Effector memory CD4-positive, alpha-beta T cell (primary cell): ENCODE measurements at places on chromosomes 4 and X.

DNA sequence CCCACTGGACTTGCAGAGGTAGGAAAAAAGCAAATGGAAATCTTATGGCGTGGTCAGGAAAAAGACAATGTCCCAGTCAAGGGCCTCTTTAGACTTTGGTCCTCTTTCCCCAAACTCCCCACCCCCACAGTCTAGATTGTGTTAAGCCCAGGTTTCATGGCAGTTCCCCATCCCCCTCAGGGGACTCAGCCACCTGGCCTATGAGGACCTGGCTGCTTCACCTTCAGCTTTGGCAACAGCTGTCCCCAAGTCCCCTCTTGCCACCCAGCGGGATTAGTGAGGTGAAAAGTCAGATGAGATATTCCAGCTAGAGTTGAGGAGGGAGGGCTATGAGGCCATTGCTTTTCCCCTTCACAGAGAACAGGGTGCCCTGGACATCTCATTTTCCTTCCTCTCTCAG lies 457 bp downstream of the RIPPLY1 start:
- no peak for DNase-seq

DNA sequence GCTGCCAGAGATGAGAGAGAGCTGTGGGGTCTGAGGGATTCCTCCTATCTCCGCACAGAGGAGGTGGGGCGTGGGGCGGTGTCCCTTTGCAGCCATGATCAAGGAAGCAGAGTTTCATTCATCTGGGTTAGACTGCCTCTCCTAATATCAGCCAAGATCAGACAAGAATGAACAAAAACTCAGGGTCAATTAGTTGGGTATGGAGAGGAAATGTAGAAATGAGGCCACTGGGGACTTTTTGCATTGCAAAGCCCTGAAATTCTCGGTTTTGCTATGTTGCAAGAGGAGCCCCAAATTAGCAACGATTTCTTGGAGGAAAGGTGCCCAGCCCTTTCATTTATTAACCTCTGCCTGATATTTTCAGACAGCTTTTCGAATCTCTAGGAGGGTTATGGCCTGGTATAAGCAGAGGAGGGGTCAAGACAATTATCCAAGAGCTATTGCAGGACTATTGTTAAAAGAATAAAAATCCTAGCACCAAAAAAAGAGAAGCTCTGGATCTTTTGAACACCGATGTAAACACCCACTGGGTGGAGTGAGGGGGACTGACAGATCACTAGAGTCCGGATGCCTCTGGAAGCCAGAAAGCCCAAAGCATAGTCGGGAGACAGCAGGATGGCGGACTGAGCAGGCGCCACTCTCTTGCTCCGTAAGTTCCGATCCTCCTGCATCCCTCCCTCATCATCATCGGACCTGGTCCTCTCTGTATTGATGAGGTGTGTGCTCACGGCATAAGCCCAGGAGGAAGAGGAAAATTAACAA lies 34.4 kb upstream of the ACSL1 start:
- DNase-seq: no peak

DNA sequence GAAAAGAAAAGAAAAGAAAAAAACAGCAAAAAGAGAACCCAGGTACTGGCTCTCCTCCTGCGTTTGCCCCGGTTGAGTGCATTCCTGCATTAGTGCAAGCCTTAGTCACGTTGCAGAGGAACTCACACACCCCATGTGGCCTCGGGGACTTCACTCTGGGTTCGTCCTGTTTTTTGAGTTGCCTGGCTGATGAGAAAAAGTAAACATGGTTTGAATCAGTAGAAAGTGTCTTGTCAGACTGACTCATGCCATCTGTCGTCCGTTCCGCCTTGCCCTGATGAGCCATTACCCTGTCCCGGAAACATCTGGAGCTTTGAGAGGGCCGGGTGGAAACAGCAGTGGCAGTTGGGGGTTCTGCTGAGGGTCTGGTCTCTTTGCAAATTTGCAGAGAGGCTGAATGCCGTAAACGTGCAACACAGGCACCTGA lies 16.3 kb downstream of the CD99 start:
- DNase-seq: peak; percentile 38

DNA sequence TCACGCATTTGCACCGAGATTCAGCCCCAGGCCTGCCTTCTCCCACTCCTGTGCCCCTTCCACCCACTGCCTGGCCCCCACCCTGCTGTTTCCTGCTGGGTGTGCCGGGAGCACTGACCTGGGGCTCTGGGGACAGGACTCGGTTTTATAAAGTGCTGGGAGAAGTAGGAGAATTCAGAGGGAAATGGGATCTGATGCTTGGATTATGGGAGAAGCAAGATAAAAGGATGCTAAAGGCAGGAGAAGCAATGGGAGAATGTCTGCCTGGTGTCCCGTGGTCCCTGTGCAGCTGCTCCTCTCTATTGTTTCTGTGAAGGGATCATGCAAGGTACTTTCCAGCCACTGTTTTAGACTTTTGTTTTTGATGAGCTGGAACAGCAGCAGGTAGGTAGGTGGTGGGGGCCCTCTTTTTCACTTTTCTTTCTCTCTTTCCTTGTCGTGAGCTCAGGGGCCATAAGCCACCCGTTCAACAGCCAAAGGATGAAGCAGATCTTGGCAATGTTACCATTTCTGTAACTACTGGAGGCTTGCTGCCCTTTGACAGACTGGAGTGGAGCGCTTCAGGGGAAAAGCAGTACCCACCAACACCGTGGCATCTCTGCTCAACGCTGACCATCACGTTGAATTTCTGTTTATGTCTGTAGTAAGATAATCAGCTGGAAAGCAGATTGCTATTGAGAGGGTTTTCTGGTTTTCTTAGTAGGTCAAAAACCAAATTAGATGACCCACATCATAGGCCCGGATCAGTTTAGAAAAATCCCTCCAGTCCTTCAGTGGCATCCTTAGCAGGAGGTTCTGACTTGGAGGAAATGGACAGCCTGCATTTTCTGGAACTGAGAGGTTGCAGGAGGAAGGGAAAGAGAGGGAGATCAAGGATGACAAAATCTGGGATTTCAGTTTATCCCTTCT lies 63.8 kb upstream of the ENPP6 start:
- DNase-seq: no peak

- no peak for DNase-seq
Observed at GRCh38 chrX:20529711-20530110, 263.0 kb upstream of the RPS6KA3 start.

GRCh38 chr4:153159016-153159415 lies 45.2 kb upstream of the TRIM2 start:
- DNase-seq: no peak

GRCh38 chrX:102684772-102685520 lies 27.3 kb upstream of the GPRASP2 start:
- DNase-seq: no peak

DNA sequence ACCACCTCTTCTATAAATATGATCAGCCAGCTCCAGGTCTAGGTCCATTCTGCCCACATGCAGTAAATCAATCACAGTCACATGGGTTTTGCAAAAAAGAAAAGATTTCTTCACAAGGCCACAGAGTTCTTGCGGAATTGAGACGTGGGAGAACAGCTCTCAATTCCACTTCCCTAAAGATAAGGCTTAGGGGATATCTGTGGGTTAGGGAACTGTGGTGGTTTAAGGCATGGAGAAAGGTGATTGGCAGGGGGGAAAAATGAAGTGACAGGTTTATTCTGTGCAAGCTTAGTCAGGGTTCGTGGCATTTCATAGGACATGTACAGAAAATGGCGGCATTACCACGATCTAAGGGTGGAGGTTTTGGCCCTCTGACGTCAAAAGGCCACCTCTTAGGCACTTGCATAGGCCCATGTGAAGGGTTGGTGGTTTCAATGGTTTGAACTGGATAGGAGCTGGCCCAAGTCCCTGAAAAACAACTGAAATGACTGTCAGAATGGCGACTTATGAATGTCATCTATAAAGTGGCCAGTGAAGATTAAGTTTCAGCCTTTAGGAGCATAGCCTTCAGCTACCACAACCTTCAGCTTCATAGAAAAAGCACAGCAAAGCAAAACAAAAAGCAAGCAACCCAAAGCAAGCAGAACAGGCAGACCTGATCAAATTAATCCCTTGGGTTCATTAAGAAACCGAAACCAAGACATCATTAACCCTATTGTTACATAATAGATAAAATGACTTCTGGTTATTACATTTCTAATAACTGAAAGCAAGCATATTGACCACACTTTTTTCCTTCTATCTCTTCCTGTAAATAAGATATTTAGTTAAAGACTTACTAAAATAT lies 289.8 kb upstream of the SFRP2 start:
- no peak for DNase-seq

DNA sequence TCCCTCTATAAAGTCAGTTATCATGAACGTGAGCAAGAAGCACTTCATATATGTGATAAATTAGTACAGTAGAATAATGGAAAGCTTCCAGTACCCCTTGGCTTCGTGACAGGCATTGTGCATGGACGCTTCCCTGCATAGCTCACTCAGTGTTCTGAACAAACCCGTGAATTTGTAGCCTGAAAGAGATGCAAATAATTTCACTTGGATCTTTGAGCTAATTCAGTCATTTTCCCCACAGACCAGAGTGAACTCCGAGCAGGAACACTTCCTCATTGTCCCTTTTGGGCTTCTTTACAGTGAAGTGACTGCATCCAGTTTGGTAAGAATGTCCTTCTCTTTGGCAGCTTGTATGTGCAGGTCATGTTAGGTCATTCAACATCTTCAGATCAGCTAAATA lies 50.1 kb downstream of the ADD1 start:
- DNase-seq: no peak

DNA sequence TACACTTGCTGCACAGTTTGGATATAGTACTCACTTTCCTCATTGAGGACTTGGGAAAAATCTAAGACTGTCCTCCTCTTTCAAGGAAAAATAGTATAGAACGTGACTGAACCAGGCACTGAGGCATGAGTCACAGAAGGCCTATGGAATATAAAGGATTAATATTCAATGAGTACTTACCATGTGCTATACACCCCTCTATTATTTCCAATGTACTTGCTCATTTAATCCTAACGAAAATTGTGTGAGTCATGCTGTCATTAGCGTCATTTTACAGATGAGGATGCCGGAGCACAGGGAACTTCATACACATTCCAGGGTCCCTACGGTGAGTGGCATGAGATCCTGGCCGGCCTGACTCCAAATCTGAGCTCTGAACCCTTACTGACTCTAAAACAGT lies 2136.2 kb upstream of the TENM3 start:
- no peak for DNase-seq

DNA sequence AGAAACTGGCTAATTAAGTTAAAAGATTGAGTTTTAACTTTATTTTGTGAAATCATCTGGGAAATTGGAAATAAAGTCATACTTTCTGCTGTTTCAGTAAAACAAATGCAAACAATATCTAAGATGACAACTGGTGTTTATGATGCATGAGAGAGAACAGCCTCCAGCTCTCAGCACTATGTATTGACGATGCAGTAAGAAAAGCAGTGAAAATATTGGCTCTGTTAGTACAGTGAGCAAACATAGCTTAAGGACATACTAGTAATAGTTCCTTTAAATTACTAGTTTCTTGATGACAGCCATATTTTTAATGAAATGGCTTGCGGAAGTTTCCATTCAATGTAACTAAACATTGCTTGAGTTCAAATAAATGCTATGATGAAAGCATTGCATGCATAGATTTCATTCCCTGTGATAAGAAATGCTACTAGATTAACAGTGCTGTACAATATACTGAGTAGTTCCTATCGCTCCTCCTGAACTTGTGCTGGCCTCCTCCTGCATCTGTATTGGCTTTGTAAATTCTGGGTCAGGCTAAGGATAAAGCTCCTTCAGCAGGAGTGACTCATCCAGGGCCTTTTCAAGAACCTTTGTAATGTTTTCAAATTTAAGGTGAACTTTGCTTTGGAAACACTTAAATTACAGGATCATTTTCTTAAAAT lies 11.6 kb downstream of the ARHGAP24 start:
- no peak for DNase-seq

- no peak for DNase-seq
Observed at GRCh38 chrX:124016825-124017224, 55.3 kb downstream of the STAG2 start.
